GM06990 (cell line): ENCODE measurements at places on chromosomes 1 and 21.

GRCh38 chr1:109197158-109198042 lies 16.3 kb upstream of the SARS1 start:
- DNase-seq = no peak

DNA sequence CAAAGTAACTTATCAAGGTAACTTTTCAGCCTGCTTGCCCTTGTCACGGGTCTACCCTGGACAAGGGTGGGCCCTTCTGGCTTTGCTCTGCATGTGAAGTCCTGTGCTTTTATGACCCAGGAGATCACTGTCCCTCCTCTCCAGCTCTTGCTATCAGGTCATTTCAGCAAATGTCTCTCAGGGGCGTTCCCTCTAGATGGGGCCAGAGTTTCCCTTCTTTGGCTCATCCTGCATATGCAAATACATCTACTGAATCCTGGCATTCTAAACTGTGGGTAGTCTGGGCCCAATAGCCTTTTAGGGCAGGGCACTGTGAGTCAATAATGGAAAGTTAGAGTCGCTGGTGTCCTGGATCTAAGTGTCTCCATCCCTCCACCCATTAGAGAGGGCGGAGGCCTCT lies 366.9 kb upstream of the USP24 start:
- no peak for DNase-seq

DNA sequence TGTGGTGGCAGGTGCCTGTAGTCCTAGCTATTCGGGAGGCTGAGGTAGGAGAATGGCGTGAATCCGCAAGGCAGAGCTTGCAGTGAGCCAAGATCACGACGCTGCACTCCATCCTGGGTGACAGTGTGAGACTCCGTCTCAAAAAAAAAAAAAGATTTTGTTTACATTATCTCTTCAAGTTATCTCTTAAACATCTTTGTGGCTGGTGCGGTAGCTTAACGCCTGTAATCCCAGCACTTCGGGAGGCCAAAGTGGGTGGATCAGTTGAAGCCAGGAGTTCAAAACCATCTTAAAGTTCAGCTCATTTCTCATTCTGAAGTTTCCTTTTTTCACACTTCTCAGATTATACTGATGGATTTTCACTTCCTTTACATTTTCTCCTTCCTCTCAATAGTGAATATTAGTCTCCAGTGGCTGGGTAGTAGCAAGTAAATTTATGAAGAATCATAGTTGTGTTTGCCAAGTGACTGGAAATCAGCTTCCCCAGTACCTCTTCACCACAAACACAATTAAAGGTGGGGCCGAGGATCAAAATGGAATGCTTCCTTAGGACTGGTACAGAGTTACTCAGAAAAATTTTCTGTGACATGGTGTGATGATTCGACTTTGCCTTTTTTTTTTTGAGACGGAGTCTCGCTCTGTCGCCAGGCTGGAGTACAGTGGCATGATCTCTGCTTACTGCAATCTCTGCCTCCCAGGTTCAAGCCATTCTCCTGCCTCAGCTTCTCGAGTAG lies 13.8 kb downstream of the PIP5K1A start:
- DNase-seq = no peak

GRCh38 chr1:119735217-119735616 lies 23.5 kb downstream of the PHGDH start:
- no peak for DNase-seq

- no peak for DNase-seq
Observed at GRCh38 chr1:221444346-221444745, 297.5 kb downstream of the DUSP10 start.

- DNase-seq = peak; percentile 50
Observed at GRCh38 chr1:219090607-219091006, 83.1 kb upstream of the LYPLAL1 start.

- DNase-seq = no peak
Observed at GRCh38 chr1:182086620-182087019, 25.1 kb upstream of the ZNF648 start.

GRCh38 chr1:91243171-91243570 lies 161.5 kb downstream of the HFM1 start:
- DNase-seq = no peak

DNA sequence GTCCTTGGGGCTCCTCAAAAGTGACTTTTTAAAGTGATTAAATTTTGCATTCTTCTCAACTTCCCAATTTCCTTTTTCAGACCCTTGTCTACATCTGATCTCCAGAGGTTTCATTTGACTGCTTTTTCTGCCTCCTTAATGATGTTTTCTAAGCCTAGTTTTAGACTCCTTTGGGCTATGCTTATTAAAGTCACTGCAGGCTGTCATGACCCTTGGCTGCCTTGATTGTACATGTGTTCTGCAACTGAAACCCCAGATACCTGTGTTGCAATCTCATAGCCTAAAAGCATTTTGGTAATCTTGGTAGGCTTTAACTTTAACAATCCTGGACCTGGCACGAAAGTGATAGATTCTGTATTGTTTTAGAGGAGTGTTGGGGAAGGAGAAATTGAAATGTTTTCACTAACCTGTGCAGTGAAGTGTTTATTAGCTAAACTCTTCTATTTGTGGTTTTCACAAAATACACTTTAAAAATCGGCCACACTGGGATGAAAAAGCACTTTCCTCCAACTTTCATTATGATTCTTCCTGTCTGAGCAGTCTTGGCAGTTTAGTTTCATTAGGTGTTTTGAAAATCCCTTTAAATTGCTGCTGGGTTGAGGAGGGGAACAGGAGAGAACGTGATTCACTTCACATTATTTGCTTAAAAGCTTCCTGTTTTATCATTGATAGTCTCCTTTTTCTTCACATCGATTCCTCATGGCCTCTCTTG lies 4.9 kb downstream of the MACO1 start:
- no peak for DNase-seq

- no peak for DNase-seq
Observed at GRCh38 chr21:46182548-46183336, 1.5 kb downstream of the SPATC1L start.

DNA sequence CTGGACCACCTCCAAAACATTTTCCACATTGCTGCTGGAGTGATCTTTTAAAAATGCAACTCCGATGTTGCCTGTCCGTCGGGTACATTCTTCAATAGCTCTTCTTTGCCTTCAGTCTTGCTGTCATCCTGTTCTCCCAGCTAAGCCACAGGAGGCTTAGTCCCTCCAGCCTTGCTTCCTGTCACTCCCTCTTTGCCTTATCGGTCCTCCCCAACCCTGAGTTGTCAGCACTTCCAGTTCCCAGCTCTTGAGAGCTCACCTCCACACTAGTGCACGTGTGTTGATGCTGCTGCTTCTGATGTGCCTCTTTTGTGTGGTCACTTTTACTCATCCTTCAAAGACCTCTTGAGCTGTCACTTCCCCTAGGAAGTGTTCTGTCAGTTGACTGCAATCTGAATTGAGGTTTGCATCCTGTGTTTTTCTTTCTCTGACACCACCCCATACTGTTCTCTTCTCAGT lies 15.3 kb downstream of the UCK2 start:
- DNase-seq = peak; percentile 36

- no peak for DNase-seq
Observed at GRCh38 chr1:14549897-14550620, 48.4 kb upstream of the KAZN start.

GRCh38 chr1:151908228-151908691 lies 1.1 kb downstream of the THEM4 start:
- DNase-seq = no peak

DNA sequence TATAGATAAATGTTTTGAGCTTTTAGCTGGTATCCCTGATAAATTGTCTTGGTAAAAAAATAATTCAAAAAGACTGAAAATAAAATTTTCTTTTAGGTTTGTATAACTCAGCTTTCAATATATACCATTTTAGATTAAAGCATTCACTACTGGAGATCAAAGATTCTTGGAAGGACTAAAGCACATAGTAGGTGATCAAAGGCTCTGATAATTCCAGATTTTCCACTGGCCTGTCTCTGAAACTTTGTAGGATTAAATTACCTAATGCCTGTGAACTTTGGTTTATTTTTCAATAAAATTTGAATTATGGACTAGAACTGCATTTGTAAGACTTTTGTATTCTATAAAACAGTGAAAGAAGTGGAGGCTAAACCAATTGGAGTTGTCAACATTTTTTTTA lies 1.2 kb upstream of the RGS18 start:
- no peak for DNase-seq
